A673 (cell line): ENCODE measurements at places on chromosomes 6 and 20. TPM values are rescaled to one million over a fixed set of nuclear protein-coding genes. Genes with fewer than 3 reads are reported as not detected.

The MYLIP gene
- 22.4 and 24.5 TPM in 2 replicates for total RNA-seq

DNA sequence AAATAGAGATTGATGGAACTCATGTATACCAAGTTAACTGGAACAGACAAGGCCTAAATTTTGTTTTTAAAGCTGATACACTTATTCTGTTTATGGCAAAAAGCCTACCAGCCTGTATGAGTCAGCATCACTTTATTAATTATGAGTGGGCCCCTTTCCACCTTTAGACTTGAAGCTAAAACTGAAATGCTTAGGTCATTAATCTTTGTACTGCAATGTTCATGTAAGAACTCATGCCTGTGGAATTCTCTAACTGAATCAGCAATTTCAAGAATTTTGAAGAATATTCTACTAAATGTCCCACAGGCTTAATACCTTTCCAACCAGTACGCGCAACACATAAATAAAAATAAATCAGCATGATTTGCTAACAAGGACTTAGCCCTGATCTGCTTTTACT is 140.2 kb upstream of the PHACTR1 start:
- peak; percentile 39 for DNase-seq

DNA sequence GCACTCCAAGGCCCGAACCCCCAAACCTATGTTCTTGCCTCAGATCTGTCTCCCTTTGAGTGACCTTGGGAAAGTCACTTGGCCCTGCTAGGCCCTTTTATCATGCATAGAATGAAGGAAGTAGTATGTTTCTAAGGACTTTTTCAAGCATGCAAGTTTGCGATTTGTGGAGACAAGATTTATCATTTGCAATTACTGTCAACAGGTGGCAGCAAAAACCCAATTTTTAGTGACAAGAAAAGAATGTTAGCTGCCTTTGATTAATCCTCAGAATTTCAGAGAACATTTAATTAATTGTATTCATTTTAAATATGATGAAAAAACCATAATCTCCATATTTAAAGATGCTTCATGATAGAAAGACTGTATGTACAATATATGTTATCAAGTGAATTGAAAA is 28.3 kb upstream of the PREP start:
- peak; percentile 60 for DNase-seq

- DNase-seq: no peak
These were observed 39.3 kb downstream of the PHACTR3 start for GRCh38 chr20:59643615-59644061.
